Non-pigmented ciliary epithelial cell (primary cell): ENCODE measurements at places on chromosomes 6 and 20.

GRCh38 chr20:62170536-62170935, 12.3 kb upstream of the MTG2 start:
- DNase-seq: no peak

GRCh38 chr20:12207875-12208274, 290.2 kb downstream of the BTBD3 start:
- DNase-seq: peak; percentile 14

DNA sequence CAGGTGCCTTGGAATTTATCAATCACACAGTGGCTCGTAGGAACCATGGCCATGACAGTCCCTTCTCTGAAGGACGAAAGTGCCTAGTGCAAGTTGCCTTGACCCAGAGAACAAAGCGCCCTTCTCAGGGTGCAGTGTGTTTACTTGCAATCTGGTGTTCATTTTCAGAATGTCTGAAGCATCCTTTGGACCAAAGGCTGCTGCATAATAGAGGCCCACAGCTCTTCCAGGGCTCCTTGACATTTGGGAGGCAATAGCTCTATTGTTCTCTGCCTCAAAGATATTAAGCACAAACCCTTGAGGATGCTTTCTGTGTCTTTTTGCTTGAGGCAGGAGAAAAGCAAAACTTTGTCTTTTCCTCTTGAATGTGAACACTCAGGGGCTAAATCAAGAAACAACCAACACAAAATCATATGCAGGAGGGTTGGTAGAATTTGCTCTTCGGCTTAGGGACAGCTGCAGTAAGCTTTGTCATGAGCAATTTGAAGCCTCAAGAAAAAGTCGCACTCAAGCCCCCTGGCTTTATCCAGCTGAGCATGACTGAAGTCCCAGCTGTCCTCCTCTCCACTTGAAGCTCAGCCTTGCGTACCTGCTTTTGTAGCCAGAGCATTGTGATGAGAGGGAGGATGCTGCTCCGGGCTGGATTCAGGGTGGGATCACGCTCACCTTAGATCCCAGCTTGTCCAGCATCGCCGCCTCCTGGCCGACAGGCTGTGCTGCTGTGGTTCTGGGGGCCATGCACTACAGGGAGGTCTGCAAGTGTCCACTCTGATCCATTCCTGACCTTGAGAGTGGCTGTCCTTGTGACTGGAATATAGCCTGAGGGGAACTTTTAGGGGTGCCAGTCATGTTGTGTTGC, 495.4 kb downstream of the CDH26 start:
- DNase-seq: no peak

GRCh38 chr6:106631346-106631745, 2.0 kb downstream of the QRSL1 start:
- no peak for DNase-seq

DNA sequence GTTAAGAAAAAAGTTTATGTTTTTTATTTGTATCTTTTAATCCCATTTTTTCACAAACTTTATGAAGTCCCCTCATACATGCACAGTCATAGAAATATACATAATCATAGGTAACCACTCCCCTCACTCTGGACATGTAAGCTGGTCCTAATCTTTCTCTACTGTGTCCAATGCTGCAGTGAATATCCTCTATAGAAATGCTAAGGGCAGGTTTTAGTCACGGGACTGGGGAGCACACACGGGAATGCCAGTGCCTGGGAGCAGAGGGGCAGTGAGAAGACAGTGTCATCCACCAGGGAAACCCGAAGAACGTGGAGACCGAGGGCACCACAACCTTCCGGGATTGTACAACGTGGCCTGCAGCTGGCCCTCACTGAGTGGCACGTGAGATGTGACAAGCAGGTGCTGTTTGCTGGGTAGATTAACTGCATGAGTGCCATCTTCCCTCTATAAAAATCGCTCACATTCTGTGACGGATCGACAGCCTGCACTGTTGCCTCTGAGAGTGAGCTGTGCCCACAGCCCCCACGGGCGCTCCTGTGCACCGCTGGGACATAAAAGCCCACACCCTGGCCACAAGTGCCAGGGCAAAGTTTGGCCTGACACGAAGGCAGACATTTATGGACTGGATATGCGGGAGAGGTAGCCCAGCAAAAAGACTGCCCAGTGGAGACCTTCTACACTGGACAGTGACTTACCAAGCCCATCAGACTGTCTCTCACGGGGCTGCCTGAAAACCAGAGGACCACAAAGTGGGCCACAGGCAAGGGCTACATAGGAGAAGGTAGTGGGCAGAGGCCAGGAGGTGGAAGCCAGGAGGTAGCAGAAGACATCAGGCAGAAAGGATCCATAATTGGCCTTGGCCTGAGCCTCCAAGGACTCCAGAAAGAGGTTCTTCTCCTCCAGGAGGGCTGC, 63.2 kb downstream of the FGD2 start:
- no peak for DNase-seq
